ENCODE measurements at places on chromosomes 6 and 20.

GRCh38 chr6:88840796-88841539, 122.5 kb downstream of the RNGTT start:
- DNase-seq: no peak

DNA sequence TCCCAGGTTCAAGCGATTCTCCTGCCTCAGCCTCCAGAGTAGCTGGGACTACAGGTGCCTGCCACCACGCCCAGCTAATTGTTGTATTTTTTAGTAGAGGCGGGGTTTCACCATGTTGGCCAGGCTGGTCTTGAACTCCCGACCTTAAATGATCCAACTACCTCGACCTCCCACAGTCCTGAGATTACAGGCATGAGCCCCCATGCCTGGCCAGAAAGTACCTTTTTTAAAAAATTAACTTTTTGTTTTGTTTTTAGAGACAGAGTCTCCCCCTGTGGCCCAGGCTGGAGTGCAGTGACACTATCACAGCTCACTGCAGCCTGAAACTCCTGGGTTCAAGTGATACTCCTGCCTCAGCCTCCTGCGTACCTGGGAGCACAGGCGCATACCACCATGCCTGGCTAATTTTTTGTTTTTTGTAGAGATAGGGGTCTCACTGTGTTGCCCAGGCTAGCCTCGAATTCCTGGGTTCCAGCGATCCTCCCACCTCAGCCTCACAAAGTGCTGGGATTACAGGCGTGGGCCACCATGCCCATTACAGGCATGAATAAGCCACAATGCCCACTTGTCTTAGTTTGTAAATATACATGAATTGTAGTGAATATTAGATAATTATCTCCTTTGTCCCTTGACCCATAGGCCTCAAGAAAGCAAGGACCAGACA, 17.4 kb upstream of the EEF1A1 start:
- DNase-seq: no peak

- no peak for DNase-seq
These were observed 242.4 kb downstream of the OGFRL1 start for GRCh38 chr6:71531006-71531405.

GRCh38 chr6:131250122-131250521, 114.9 kb downstream of the AKAP7 start:
- DNase-seq: peak; percentile 63

DNA sequence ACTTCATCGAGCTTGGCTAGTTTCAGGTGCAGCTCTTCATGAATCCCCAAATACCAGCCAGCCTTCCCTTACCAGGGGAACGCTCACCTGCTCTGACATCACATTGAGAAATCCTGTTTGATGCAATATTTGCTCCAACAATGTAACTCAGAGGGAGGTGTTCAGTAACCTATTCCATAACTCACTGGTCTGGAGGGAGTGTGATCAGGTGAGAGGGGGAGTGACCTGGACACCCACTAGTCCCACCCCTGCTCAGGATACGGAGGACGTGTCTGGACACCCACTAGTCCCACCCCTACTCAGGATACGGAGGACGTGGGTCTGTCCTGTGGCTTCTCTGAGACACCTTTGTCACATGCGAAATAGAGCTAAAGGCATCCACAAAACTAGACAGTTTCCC, 70.3 kb downstream of the HUS1B start:
- no peak for DNase-seq

DNA sequence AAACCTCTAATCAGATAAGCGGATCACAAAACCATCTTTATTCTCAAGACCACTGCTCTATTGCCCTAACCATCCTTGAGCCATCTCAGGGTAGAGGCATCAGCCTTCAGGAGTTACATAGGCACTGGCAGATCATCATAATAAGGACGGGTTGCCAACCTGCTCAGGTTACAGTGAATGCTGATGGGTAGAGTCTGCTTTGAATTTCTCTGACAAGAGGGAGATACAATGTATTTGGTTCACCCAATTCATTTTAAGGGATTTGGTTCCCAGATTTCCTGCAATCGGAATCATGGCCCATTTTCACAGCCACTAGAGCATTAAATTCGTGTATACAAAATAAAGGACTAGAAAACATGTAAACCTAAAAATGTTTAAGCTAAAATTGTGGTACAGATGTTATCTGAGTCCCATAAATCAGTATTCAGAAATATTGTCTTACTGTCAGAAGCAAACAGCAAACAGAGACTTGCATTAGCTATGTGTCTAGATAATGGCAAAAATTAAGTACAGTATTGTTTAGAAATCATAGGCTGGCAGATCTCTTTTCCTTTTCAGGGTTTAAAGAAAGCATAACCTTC, 41.9 kb upstream of the TMEM170B start:
- DNase-seq: no peak

DNA sequence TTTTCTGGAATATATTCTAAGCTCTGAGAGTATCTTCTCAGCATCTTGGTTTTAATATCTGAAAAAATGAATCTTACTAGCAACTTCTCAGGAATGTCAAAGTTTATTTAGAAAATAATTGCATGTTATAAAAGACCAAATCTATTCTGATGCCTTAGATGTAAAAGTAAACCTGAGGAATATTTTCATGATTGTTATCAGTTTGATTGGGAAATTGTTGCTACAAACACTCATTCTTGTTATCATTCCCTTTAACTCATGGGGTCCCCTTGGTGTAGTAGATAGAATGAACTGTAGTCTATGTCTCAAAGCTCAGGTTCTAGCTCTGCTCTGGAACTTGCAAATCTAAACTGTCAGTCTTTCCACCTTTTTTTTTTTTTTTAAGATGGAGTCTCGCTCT, 50.0 kb downstream of the SNRNP48 start:
- no peak for DNase-seq

All from fibroblast of pulmonary artery (primary cell).